ENCODE measurements at places on chromosomes 4 and X.

GRCh38 chr4:121668368-121669162 lies 28.2 kb downstream of the ANXA5 start:
- DNase-seq = no peak

- no peak for DNase-seq
Observed at GRCh38 chr4:16721613-16722291, 176.7 kb downstream of the LDB2 start.

- no peak for DNase-seq
Observed at GRCh38 chr4:185566972-185567371, 31.7 kb upstream of the PDLIM3 start.

DNA sequence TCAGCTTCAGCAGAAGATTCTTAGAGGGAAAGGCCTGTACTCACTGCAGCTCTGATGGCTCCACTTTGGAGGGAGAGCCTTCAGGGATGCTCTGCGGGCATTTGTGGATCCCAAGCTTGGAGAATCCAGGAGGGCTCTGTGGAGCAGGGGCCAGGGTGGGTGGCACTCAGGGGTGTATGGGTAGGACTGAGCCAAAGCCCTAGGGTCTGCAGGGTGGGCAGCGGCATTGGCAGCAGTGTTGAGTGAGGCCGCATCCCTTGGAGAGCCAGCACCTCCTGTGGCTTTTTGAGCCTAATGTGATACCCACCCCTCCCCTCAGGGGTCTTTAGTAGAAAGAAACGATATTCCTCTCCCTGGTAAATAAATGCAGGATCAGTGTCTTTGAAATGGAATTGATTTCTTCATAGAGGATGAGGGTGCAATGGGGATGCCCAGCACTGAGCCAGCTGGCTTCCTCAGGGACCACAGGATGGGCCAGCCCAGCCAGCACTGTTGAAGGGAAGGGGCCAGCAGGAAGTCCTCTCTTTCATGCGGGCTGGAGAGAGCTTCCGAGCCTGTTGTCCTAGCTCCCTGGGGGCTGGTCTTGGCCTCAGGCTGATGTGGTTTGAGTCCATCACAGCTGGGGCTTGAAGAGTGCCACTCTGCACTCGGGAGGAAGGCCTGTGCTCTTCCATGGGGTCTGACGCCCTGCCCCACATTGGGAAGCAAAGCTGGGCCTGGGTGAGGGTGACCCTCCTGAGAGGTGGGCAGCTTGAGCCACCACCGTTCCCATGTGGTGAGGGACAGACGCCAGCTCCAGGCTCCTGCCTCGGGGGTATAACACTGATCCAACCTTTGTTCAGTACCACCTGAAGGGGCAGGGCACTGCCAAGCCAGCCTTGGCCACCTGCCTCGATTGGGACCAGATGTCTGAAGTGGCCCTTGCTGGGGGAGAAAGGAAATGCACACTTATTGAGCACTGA lies 49.5 kb downstream of the PSAPL1 start:
- DNase-seq = no peak

DNA sequence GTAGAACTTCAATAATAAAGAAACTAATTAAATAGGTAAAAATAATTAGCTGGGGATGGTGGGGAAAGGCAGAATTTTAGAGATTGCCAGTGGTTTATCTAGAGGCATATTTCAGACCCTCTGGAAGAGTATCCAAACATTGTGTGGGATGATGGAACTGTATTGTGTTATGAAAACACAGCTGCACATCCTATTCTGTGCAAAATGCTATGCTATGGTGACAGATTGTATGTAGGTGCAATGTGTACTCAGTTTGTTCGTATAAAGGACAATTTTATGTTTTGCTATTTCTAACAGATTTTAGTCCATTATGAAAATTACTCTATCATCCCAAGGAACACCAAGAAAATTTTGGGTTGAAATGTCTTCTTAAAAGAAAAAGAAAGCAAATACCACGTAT lies 1054.7 kb downstream of the PDHA2 start:
- DNase-seq = no peak
